Stimulated activated CD4-positive, alpha-beta T cell treated with anti-CD3 and anti-CD28 coated beads, Interleukin-15, amount 100 ng/mL, for 1 hour (primary cell): ENCODE measurements at places on chromosomes 2 and 18.

GRCh38 chr2:217573571-217573970, 429.2 kb downstream of the TNS1 start:
- DNase-seq: no peak

- DNase-seq: no peak
Measured at GRCh38 chr18:12895014-12895413, 11.0 kb upstream of the PTPN2 start.

- no peak for DNase-seq
Measured at GRCh38 chr2:84858937-84859336, 21.9 kb downstream of the TRABD2A start.

GRCh38 chr2:205197468-205198139, 484.7 kb upstream of the NRP2 start:
- no peak for DNase-seq

GRCh38 chr2:29269765-29270109, 154.5 kb downstream of the CLIP4 start:
- DNase-seq: no peak

- no peak for DNase-seq
Measured at GRCh38 chr2:44736270-44736942, 205.1 kb upstream of the SIX3 start.

GRCh38 chr2:202064171-202064880, 8.7 kb upstream of the KIAA2012 start:
- no peak for DNase-seq

DNA sequence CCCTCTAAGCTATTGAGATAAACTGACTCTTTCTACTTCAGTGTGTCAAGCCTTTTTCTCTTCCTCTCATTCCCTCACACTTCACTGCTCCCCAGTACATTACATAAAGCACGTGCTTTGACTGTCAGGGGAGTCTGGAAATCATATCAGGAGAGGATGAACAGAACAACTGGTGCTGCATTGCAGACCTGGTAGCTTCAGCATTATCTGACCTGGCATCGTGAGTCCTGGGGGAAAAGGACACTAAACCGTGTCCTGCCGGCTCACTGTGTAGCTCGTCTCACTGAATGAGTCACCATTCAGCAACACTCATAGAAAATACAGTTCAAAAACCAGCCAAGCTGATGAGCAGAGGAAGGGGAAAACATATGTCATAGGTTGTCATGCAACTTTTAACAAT, 108.5 kb upstream of the UNC80 start:
- no peak for DNase-seq

DNA sequence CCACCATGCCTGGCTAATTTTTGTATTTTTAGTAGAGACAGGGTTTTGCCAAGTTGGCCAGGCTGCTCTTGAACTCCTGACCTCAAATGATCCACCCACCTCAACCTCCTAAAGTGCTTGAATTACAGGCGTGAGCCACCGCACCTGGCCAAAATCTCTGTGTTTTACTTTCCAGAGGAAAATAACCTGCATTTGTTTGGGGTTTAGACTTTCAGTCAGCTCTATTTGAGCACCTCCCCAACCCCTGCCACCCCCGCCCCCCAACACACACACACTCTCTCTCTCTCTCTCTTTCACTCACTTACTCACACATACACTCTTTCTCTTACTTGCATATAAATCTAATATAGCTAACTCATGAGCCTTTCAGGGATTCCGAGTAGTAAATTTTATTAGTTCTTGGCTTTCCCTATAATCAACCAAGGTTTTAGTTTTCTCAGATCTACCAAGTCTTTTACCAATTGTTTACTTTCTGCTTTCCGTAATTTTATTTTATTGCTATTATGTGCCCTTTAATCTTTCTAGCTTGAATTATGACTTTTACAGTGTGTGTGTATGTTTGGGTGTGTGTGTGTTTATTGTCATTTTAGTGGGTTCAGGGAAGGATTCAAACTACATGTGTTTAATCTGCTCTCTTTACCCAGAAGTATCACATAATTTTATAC, 24.5 kb downstream of the MFSD6 start:
- no peak for DNase-seq

DNA sequence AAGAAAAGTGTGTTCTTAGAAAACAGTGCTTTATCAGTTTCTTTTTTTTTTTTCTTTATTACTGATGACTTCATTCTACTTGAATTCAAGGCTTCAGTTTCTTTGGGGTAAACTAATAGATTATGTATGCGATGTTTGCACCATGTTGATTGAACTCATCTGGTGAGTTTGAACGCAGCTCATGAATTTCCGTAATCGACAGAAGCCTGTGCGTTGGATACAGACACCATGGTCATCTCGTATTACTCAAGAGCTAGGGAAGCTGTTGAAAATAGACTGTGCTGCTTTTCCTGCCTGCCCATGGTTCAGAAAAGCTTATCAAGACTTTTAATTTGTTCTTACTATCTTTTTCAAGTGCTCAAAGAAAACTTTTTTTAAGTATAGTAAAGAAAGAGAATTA, 185.5 kb upstream of the NRP2 start:
- no peak for DNase-seq

DNA sequence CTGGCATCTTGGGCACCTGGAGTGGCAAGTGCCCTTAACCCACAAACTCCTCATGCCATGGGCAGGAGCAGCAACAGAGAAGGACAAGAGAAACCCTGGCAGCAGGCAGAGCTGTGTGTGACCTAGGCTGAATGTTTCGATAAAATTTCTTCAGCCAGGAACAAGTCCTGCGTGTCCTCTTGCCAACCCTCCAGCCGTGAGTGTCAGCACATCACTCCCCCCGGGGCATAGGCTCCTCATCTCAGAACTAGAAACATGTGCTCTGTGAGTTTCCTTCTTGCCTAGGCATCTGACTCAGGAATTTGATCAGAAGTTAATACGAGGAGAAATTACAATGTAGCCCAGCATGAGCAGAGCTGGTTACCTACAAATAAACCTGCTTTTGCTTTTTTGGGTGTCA, 2.2 kb downstream of the ABCG8 start:
- DNase-seq: no peak

DNA sequence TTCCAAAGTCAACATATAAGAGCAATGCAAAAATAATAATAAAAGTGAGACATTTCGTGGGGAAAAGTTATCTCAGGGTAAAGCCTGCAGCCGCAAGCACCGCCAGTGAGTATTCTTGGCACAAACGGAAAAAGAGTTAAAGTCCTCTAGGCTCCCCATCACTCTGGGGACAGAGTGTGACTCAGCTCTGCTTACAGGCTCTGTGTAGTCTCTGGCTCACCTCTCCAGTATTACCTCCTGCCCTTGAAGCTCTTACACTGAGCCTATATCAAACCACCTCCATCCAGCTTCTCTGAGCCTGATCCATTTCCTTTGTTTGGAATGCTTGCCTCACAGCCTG, 55.5 kb downstream of the MTHFD2 start:
- DNase-seq: no peak

- no peak for DNase-seq
Measured at GRCh38 chr2:229244975-229245374, 26.1 kb downstream of the PID1 start.

GRCh38 chr18:8011906-8012305, 444.8 kb downstream of the PTPRM start:
- DNase-seq: no peak

DNA sequence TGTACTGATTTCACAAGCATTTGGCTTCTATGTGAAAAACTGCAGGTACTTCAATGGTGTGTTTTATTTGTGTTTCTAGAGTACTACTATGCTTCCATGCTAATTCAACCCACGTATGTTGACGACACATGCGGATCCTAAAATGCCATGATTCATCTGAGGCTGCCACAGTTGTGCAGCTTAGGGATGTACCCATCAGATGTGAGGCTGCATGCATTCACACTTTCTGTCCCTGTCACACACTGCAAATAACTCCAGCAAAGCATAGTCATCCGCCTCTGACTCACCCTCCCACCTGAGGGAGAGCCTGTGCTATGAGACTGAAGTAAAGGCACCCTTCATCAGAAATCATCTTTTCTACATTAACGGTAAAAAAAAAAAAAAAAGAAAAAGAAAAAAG, 22.1 kb upstream of the SERTAD2 start:
- peak; percentile 41 for DNase-seq

DNA sequence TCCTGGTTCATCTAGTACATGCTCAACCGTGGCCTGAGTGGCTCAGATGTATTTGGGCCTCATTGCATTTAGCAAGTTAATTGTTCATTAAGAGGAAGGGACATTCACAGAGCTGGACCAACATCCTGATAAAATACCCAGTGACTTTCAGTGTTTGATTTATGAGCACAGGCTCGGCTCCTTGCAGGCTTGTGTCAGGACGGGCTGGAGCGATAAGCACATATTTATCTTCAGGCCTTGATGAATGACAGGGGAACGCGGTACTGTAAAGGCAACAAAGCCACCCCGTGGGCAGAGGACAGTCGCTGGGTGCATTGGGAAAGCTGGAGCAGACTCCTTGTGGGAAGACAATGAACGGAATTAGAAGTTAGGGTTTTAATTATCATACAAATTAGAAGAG, 548.6 kb upstream of the HS6ST1 start:
- DNase-seq: no peak

DNA sequence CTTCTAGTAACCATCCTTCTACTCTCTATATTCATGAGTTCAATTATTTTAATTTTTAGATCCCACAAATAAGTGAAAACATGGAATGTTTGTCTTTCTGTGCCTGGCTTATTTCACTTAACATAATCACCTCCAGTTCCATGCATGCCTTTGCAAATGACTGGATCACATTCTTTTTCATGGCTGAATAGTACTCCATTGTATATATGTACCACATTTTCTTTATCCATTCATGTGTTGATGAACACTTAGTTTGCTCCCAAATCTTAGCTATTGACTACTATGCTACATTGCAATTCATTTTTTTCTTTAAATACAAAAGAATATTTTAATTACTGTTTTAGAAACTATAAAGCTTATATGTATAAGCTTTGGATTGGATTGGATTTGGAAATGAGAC, 240.4 kb upstream of the LYPD1 start:
- DNase-seq: no peak

DNA sequence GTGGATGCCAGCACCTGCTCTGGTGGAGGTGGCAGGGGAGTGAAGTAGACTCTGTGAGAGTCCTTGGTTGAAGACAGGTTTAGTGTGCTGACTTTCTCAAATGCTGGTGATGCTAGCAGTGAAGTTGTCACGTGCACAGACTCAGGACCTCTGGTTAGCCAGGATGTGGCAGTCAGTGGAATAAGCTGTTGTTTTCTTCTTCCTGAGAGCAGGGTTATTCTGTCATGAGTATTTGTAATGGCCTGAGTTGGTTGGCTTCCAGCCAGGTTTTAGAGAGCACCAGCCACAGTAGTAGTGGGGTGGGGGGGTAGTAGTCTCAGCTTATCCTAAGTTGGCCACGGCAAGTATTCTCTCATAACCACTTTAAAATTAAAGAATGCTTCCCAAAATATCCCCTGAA, 238.5 kb upstream of the FBXO11 start:
- no peak for DNase-seq

GRCh38 chr18:41323044-41323443, 632.0 kb upstream of the PIK3C3 start:
- no peak for DNase-seq

DNA sequence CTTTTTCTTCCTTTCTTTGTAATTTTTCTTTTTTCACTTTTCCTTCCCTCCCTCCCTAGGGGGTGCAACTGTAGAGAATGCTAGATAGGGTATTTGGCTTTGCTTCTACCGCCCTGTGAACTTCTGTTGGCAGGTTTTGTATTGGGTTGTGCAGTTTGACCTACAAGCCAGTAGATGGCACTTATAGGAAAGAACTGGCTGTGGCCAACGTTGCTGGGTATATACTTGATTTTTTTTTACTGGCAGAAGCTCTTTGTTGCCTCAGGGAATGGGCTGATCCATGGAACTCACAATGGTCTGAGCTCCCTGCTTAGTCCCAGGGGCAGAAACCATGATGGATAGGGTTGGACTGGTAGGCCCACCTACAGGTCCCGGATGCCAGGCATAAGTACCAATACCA, 1019.5 kb upstream of the LRRTM1 start:
- DNase-seq: no peak

DNA sequence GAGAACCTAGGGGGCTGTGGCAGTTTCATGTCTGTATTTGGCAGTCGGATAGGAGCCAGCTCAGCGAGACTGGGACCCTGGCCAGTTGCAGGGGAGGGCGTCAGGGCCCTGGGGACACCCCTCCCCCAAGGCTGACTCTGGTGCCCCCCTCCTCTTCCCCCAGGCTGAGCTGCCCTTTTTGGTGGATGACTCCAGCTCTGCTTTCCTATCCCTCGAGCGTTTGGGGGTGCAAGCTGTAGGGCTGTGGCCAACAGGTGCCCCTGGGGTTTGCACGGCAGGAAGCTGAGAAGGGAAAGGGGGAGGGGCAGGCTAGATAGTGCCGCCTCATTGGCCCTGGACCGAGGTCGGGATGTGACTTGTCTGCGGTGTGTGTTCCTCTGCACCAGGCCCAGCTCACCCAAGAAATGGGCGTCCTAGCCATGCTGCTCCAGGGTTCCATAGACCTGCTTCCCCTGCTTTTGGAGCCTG, 26.4 kb downstream of the SPEG start:
- no peak for DNase-seq

GRCh38 chr2:134623046-134623445, 95.8 kb downstream of the TMEM163 start:
- no peak for DNase-seq

DNA sequence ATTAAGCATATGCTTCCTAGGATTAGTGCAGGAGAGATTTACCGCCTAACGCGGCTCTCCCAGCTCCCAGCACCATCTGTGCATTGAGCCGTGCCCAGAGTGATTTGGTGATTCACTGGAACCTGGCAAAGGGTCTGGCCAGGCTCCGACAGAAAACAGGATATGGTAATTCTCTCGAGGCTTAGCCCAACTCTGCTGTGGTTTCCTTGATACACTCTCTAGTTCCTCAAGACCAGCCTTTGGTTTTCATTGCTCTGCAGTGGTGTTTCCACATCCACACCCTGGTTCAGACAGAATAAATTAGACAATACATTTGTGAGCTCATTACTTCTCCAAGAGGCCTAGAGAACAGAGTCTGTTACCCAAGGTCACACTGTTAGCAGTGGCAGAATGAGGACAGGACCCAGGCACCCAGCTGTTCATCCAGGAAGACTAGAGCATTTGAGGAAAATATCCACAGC, 23.0 kb upstream of the SMAD2 start:
- no peak for DNase-seq

GRCh38 chr2:157809212-157809611, 66.9 kb downstream of the ACVR1 start:
- no peak for DNase-seq

GRCh38 chr18:10400534-10401307, 53.7 kb upstream of the APCDD1 start:
- DNase-seq: no peak

- no peak for DNase-seq
Measured at GRCh38 chr2:122112216-122113005, 357.0 kb downstream of the TSN start.

DNA sequence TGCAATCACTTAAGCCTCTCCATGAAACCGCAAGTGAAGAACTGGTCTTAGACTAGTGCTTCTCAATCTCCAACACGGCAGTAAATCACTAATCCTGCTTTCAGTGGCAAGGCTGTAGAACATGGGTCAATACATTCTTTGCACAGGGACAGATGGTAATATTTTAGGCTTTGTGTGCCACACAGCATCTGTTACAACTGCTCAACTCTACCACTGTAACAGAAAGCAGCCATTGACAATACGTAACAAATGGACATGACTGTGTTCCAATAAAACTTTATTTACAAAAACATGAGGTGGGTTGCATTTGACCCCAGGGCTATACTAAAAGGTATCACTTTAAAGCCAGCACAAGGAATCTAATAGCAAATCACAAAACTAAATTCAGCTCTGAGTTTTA, 51.1 kb downstream of the RNF152 start:
- no peak for DNase-seq

- DNase-seq: no peak
Measured at GRCh38 chr18:5175378-5175777, 21.7 kb downstream of the AKAIN1 start.

- DNase-seq: no peak
Measured at GRCh38 chr18:59783138-59783537, 85.9 kb upstream of the CCBE1 start.
